ENCODE measurements at places on chromosomes 13 and 19.
A peak's percentile ranks its signal among the peaks of the same experiment; 100 is the strongest.

DNA sequence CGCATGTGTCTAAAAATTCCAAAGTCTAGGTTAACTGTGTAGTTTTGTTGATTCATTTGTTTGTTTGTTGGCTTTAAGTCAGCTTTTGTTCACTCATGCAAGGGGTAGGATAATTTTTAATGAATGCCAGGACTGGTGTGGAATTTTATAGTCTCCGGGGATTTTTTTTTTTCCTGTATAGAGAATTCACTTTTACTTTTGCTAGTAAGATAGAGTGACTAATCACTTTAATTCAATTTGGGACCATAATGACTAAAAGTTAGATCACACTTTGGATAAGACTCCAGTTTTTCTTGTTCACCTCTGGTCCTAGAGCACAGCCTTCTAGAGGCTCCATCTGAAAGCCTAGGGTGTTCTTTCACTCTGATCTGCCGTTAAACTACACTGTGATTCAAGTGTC is 1690.0 kb downstream of the PCDH9 start:
- no peak for DNase-seq

- no peak for DNase-seq
Measured at GRCh38 chr19:58084596-58085347, 13.3 kb downstream of the ZSCAN18 start.

- DNase-seq, result peak; percentile 31
Measured at GRCh38 chr19:54179921-54180461, 7.0 kb upstream of the TMC4 start.

GRCh38 chr19:41323430-41324125 is 13.6 kb downstream of the CCDC97 start:
- DNase-seq, result peak; percentile 54

DNA sequence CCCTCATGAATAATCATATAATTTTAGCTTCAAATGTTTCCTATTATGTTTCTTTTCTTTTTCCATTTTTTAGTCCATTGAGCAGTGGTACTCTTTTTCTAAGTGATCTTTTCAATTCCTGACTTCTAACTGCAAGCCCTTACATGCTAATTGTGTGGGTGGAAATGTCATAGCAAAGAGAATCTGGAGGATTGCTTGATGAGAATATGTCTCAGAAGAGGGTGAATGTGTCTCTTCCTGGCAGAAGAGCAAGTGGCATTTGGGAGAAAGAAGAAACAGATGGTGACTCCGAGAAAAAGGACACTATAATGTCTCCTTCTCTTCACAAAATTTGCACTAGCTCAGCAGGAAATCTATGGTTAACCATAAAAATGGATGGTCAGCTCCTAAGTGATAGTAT is 2320.0 kb downstream of the PCDH9 start:
- no peak for DNase-seq

- DNase-seq, result no peak
Measured at GRCh38 chr13:27461940-27462584, 11.7 kb upstream of the MTIF3 start.
